Mammary epithelial cell (primary cell): ENCODE measurements at places on chromosomes 4 and X.

DNA sequence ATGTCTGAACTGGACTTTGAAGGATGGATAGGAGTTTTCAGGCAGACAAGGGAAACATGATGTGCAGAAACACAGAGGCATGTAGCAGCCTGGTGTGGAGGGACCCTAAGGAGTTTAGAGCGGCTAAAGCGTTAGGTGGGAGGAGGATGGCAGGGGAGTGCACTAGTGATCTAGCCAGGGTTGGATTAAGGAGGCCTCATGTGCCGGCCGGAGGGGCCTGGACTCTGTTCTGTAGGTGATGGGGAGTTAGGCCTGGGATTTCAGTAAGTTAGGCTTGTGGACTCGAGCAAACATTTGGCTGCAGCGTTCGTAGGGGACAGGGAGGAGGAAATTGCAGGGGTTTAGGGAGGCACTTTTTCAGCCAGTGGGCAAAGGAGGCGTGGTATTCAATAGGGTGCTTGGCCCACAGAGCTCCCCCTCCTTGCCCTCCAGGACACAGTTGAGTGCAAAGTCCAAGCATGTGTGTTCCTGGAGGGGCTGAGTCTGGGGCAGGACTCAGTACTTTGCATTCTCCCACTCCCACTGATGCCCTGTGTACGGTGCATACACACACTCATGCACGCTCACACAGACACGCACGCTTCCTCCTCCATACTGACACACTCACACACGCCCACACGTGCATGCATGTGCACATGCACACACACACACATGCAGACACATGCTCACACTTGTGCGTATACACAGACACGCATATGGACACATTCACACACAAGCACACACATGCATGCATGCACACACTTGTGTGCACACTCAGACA lies 18.6 kb downstream of the PSAPL1 start:
- no peak for DNase-seq

- DNase-seq = no peak
These were observed 55.1 kb downstream of the DMD start for GRCh38 chrX:33156152-33156726.

DNA sequence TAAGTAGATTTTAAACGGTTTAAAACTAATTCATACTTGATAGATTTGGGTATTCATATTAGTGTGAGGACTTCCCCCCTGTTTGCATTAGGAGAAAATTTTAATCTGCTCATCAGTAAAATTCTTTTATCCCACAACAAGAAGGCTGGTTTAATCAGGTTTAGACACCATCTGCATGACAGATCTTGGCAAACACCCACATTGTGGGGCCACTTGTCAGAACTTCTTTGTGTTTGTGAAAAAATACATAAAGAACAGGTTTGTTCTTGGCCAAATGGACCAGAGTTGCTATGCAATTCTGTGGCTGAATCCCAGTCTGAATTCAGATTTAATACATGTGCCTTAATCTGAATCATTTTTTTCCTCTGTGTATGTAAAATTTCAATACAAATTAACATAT lies 121.1 kb downstream of the REPS2 start:
- DNase-seq = peak; percentile 64

DNA sequence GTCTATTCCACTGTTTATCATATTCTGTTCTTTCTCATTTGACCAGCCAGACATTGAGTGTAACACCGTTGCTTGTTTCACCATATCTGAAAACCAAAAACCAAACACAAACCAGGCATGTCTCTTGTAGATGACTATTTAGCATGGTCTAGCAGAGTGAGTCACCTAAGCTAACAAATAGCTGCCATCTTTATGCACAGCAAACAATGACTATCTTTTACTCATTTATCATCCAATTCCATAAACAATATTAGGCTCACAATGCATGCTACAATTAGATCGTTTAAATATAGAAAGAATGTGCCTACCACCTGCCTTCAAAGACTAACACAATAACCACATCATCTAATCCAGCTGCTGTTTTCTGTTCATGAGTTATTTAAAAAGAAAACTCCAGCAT lies 495.4 kb downstream of the PCDH19 start:
- DNase-seq = no peak

DNA sequence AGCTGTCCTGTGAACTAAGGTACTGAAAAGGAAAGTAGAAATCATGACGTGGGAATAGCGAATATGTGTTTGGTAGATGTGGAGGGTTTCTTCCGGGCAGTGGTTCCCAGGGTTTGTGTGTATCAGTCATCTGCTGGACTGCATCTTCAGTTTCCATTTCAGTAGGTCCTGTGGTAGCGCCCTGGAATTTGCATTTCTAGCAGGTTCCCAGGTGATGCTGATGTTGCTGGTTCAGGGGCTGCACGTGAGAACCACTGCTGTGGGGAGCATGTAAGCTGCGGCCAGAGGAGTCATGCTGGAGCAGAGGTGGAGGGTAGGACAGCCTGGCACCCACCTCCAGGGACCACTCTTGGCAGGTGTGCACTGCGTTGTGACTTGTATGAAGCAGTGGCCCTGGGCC lies 47.1 kb downstream of the ARHGAP10 start:
- no peak for DNase-seq

- no peak for DNase-seq
These were observed 237.3 kb downstream of the USP46 start for GRCh38 chr4:52421811-52422213.

DNA sequence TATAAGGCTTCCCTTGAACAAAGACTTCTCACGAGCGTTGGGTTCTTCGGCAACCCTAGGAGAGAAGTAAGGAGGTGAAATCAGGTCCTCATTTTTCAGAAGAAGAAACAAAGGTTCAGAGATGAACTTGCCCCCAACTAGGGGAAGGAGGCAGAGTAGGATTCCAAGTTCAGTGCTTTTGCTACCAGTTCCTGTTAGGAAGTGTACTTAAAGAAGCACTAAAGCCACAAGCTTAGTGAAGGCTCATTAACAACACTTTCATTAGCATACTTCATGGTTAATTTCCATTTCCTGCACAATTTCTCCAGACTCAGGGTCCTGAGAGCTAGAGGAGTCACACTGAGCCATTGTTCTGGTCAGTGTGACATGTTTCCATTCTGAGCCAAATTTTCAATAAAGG lies 52.1 kb downstream of the VSIG4 start:
- DNase-seq = no peak

GRCh38 chrX:46354481-46354880 lies 190.7 kb downstream of the ZNF674 start:
- no peak for DNase-seq

DNA sequence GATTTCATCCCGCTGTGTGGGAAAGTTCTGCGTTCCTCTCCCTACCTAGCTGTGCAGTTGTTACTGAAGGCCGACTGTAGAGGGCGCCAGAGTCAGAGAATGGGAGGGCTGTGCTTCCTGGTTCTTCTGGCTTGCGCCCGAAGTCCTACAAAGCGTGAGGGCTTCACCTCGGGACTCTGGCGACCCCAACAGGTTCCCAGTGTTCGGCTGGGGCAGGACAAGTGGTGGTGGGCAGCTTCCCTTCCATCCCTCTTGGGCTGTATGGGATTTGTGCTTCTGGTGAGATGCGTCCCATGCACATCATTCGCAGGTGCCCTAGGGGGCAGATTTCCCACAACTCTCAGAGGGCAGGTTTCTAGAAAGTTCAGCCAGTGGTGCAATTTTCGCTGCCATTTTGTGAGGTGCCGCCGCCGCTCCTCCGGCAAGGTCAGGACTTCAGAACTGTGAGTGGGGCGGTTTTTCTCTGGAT lies 27.3 kb downstream of the CT45A1 start:
- no peak for DNase-seq

GRCh38 chr4:20284990-20285389 lies 33.3 kb downstream of the SLIT2 start:
- peak; percentile 79 for DNase-seq

GRCh38 chr4:1419708-1420107 lies 13.5 kb upstream of the NKX1-1 start:
- no peak for DNase-seq

GRCh38 chr4:116358633-116359222 lies 726.6 kb downstream of the TRAM1L1 start:
- peak; percentile 77 for DNase-seq

GRCh38 chrX:31480696-31481095 lies 408.9 kb upstream of the FTHL17 start:
- DNase-seq = no peak

DNA sequence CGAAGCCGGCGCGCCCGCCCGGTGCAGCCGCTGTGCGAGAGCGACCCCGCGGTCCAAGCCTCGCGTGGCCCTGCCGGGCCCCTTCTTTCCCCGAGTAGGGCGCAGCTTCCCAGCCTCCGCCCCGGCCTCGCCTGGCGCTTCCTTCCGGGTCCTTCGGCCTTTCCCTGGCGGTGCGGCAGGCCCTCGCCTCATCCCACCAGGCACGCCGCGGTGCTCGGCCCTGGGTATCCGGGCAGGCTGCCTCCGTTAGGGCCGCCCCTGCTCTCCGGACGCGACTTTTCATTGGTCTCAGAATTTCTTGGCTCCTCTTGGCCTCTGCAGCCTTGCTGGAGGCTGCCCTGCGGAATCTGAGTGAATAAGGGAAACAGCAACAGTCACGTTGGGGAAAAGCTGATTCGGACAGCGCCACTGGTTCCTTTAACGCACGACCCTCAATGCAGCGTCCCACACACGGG lies 429 bp downstream of the UVSSA start:
- peak; percentile 73 for DNase-seq

DNA sequence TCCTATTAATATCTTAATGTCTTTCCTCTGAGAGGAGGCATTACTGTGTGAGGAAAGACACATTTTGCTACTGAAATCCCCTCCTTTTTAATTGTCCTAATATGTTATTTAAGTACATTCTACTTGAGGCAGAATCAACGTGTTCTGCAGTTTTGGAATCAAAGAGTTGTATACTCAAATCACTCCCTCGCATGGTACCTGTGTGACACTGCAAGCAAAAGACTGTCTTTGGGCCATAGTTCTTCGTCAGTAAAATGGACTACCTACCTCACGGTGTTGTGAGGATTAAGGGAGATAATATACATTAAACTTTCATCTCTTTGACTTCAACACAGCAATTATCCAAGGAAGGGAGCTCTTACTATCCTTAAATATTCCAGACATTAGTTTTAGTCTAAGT lies 61.5 kb downstream of the TIGD2 start:
- no peak for DNase-seq

GRCh38 chrX:40022421-40022820 lies 75.3 kb downstream of the BCOR start:
- no peak for DNase-seq

- DNase-seq = peak; percentile 25
These were observed 76.0 kb downstream of the SPIN4 start for GRCh38 chrX:63275127-63275526.

GRCh38 chr4:40099010-40099409 lies 42.4 kb downstream of the N4BP2 start:
- no peak for DNase-seq

DNA sequence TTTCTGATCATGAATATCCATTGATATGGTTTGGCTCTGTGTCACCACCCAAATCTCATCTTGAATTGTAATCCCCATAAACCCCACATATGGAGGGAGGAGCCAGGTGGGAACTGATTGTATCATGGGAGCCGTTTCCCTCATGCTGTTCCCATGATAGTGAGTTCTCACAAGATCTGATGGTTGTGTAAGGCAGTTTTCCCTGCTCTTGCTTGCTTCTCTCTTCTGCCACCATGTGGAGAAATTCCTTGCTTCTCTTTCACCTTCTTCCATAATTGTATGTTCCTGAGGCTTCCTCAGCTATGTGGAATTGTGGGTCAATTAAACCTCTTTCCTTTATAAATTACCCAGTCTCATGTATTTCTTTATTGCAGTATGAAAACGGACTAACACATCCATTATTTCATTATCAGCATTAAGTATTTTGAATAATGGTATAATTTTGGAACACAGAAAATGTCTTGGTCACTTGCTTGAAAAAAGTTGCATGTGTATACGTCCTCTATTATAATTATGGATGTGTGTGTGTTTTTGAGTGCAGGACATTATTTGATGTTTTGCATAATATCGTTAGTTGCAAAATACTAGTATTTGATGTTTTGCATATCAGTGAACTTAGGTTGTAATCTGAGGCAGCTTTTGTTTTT lies 334.6 kb downstream of the PCDH10 start:
- DNase-seq = peak; percentile 16

GRCh38 chrX:41982953-41983352 lies 59.6 kb upstream of the CASK start:
- no peak for DNase-seq

GRCh38 chr4:152601156-152601555 lies 65.3 kb upstream of the FBXW7 start:
- DNase-seq = no peak

- DNase-seq = peak; percentile 84
These were observed 301.4 kb upstream of the AADAT start for GRCh38 chr4:170391066-170391740.

DNA sequence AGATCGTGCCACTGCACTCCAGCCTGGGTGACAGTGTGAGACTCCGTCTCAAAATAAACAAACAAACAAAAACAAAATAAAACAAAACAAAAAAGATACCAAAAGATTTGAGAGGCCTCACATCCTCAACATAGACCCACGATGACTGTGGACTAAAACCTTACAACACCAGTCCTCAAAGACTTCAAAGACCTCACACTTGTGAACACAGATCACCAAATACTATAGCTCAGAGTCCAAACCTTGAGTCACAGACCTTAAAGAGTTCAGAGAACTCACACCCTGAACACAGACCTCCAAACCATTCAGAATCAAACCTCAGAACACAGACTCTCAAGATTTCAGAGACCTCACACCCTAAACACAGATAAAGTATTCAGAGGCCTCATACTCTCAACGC lies 12.7 kb upstream of the PAGE4 start:
- DNase-seq = no peak

GRCh38 chr4:41202820-41203568 lies 11.3 kb downstream of the APBB2 start:
- DNase-seq = no peak

DNA sequence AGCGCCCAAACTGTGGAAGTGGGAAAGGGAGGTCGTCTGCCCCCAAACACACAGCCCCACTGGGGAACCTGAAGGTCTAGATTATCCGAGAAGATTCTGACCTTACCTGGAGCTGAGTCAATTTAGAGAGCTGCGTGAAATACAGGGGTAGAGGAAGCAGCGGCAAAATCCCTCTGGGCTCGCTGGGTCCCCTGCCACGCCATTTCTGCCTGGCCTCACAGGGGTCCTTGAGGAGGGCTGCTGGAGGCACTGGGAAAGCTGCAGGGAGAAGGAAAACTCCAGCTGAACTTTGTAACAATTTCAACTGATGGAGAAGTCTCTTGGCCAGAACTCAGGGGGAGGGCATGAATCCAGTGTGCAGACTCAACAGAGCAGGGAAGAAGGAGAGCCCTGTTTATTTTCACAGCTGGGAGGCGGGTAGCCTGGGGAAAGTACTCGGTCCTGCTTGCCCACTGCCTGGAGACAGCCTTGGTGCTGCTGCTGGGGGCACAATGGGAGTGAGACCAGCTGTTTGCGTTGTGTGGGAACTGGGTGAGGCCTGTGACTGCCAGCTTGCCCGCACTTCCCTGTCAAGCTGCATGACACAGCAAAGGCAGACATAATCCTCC lies 93.2 kb upstream of the MAPK10 start:
- no peak for DNase-seq

- no peak for DNase-seq
These were observed 95.6 kb upstream of the PRR32 start for GRCh38 chrX:126723881-126724280.

DNA sequence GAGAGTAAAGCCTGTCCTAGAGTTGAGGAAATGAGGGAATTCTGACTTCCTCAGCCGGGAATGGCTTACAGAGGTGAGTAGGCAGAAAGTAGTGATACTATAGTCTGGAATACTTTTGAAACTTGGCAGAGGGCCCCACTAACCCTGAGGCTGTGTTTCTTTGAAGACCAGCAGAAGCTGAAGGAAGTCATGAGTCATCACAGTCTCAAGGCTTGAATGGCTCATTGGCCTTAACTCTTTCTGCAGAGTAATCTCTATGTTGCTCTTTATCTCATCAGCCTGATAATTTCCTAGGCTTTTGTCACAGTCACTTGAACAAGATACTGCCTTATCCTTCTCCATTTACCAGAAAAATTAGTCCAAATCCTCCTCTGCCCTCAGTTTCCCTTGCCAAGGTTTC lies 80.8 kb downstream of the ANKRD50 start:
- DNase-seq = peak; percentile 95
